Hypothalamus (tissue), 51 donors: ENCODE measurements at places on chromosomes 6 and 20.

DNA sequence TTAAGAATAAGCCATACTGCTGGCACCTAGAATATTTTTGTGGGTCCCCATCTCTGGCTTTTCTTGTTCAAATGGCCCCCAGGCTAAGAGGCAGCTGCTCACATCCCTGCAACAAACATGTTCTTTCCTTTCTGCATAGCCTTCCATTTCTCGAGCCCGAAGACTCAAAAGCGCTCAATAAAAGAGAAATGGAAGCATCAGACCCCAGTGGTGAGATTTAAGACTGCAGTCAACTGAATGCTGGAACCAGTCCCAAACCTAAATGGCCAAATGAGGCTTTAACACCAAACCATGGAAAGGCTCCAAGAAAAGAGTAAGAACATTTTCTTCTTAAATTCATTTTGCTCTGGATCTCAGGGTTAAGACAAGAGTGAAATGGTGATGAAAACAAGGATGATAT is 122.1 kb upstream of the TRAF3IP2 start:
- no peak for DNase-seq

- DNase-seq: no peak
These were observed 6.0 kb downstream of the CD83 start for GRCh38 chr6:14123386-14124111.

- DNase-seq: no peak
These were observed 8.5 kb upstream of the REPS1 start for GRCh38 chr6:138996524-138996923.

DNA sequence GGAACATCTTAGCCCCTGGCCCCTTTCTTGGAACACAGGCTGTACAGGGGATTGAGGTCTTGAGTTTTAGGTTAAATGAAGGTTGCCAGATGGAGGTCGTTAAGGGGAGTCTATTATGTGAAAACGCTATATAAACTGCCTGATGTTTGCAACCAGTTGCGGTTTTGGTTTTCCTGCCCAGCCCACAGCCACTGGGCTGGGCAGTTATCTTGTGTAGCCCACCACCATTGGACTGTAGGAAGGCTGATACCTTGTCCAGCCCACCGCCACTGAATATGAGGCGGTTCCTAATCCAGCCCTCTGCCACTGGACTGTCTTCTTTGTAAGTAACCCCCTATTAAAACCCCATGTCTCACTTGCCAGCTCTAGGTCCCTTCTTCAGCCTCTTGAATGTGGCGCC is 42.3 kb upstream of the COL21A1 start:
- DNase-seq: no peak

GRCh38 chr6:33702345-33702977 is 9.0 kb downstream of the UQCC2 start:
- peak; percentile 16 for DNase-seq

- no peak for DNase-seq
These were observed 23.2 kb downstream of the CGA start for GRCh38 chr6:87071683-87072082.

DNA sequence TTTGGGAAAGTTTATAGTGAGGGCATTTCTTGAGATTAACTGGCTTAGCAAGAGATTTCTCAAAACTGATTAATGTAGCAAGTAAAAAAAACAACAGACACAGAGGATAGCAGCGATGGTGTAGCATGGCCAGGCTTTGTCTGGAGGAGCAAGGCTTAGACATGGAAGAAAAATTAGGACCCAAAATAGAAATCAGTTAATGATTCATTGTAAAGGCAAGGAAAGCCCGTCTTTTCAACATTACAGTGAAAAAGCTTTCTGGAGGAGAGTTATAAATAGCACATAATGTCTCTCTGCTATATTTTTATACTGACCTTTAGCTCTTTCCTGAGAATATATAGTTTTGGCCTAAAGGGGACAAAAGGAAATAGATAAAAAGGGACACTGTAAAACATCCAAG is 45.1 kb downstream of the FNDC1 start:
- no peak for DNase-seq

- no peak for DNase-seq
These were observed 461.3 kb downstream of the KIF16B start for GRCh38 chr20:16111852-16112412.

DNA sequence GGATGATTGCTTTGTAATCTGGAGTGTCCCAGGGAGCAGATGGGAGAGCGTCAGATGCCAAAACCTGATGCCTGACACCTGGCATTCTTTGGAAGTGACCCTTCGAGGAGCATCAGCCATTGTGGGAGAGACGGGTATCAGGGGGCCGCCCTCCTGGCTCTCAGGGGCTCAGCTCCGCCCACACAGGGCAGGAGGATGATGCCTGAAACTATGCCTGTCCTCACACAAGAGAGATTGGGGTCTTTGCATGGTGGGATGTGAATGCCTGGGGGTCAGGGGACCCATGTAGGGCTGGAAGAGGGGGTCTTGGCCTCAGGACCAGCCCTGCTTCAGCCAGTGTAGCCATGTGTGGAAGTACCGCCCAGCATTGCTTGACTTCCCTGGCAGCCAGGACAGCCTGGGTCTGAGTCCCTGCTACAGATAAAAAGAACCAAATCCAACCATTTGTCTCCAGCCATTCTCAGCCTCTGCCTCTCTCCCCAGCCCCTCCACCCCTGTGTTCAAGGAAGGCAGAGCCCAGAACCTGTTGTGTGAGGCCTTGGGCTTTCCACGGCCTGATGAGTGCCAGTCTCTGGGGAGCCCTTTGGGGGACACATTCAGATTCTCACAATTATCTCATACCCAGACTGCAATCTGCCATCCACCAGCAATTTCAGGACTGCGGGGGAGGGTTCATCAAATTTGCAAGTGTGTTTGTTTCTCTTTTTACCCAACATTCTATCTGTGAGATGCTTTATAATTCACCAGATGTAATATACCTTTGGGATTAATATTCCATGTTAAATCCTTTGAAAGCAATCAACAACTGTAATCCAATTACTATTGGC is 371.2 kb downstream of the PREX1 start:
- DNase-seq: no peak

DNA sequence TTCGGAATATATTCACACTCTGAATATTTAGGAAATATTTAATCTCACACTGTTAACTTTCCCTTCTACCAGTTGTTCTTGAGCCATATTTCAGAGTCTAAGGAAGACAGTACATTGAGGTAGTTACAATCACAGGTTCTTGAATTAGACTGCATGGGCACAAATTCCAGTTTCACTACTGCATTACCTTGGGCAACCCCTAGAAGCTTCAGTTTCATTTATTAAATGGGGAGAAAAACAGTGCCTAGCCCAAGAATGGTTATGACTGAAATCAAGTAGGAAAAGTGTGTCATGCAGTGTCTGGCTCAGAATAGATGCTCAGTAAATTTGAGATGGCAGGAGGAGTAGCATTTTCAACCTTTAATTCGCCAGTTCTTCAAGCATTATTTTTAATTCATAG is 124.5 kb upstream of the SAMD5 start:
- no peak for DNase-seq

DNA sequence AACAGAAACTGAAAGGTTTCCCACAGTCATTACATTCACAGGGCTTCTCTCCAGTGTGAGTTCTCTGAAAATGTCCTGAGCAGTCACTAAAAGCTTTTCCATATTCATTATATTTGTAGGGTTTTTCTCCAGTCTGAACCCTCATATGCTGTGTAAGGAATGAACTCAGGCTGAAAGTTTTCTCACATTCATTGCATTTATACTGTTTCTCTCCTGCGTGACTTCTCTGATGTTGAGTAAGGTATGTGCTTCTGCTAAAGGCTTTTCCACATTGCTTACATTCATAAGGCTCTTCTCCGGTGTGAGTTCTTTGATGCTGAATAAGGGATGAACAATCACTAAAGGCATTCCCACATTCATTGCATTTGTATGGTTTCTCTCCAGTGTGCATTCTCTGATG is 29.8 kb upstream of the ZNF391 start:
- no peak for DNase-seq

DNA sequence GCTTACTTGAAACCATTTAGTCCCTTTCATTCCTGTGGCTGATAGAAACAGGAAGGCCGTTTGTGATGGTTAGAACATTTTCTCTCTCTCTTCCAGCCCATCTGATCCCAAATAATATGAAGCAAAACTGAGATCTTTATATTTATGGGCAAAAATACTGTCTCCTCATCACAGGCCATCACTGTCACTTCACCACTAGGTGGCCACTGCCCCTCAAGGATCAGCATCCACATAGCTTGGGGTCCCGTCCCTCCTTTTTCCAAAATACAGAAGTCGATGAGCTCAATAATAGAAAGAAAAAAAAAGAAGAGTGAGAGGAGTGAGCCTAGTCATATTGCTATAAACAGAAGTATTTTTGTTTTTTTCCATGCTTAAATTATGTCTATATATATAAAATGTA is 46.4 kb upstream of the LAMP5 start:
- DNase-seq: peak; percentile 1

GRCh38 chr20:13111249-13111911 is 102.6 kb downstream of the SPTLC3 start:
- DNase-seq: no peak

DNA sequence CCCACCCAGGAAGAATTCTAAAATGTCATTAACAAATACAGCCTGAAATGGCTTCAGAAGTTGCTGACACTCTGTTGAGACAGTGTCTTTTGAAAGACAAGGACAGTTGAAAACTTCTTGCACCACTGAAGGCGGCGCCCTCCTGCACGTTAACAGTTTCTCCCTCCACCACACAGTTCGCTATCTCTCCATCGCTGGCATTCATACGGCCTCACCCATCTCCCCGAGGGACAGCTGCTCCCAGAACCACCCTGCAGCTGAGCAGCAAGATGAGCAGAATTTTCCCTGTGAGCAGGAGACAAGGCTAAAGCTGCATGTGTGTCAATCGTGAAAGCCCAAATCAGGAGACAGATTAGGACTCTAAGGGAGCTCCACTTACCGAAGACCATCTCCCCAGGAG is 113.3 kb downstream of the LY86 start:
- no peak for DNase-seq

DNA sequence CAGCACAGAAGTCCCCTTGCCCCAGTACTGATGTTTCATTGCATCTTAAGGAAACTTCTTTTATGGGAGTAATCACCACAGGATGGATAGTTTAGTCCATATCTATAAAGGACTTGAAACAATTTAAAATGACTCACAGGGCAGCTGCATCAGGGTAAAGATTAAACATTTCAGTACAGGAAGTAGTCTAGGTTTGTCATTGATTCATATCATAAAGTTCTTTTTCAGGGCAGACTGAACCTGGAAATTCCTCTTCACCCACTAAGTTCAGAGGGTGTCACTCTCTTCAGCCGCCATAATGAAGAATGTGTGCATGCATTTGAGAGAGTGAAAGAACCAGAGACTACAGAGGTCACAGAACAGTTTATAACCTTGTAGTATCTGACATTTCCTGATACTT is 296.3 kb upstream of the JAG1 start:
- no peak for DNase-seq
